Thoracic aorta (tissue), 2 donors: ENCODE measurements at places on chromosomes 6 and 20. TPM values are rescaled to one million over a fixed set of nuclear protein-coding genes. Genes with fewer than 3 reads are reported as not detected.

AGPAT4 gene
- total RNA-seq: 23.8 TPM

TREM1 gene
- 3.1 TPM for total RNA-seq

DNA sequence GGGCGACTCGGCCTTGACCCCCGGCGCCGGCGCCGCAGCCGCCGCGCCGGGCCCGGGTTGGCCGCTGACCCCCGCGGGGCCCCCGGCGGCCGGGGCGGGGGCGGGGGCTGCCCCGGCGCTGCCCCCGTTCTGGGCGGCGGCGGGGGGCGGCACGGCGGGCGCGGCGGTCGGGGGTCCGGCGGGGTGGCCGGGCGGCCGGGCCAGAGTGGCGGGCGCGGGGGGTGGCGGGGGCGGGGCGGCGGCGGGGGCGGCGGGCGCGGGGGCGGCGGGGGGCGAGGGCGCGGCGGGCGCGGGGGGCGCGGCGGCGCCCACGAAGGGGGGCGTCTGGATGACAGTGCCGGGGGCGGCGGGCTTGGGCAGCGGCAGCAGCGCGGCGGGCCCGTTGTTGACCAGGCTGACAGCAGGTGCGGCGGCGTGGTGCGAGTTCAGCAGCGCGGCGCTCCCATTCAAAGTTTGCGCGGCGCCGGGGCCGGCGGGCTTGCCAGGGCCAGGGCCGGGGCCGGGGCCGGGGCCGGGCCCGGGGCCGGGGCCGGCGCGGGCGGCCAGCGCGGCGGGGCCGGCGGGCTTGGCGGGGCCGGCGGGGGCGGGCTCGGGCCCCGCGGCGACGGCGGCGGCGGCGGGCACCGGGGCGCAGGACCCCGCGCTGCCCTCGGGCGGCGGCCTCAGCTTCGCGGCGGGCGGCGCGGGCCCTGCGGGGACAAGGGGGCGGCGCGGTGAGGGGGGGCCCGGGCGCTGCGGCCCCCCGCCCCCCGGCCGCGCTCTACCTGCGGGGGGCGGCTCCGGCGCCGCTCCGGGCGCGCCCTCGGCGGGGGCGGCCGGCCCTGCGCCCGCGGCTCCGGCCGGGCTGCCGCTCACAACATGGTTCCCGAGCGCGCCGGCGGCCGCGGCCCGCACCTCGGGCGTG, 659 bp downstream of the TAF4 start:
- DNase-seq: no peak

DNA sequence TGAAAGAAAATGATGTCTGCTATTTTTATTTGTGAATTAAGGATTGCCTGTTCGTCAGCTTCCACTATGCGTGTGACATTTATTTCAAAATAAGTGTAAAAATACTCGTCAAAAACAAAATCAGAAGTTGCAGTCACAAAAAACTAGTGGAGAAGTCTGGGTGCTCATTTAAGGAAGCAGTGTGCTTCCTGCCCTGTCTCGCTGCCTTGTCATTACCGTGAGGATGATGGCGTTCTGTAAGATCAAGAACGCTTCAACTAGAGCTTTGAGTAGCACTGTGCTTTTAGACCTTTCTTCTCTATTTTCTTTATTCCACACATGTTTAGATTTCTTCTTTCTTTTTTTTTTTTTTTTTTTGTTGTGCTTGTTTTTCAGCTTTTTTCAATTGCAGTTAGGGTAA, 186.9 kb downstream of the TBC1D7 start:
- DNase-seq: no peak

DNA sequence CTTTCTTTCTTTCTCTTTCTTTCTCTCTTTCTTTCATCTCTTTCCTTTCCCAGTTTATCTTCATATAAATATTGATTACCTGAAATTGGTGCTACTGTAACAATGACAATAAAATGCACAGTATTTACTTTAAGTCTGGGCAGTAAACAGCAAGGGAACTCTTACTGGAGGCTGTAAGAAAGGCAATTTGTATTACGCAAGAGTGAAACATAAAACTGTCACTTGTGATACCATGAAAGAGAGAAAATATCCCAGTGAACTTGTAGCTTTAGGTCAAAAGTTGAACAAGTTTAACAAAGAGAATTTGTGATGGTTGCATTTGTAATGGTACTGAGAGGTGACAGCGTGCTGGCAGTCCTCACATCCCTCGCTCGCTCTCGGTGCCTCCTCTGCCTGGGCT, 80.0 kb downstream of the EYS start:
- DNase-seq: no peak
